Suppressor macrophage treated with lipopolysaccharide for 4 hours (primary cell): ENCODE measurements at places on chromosomes 16 and 17.

- peak; percentile 30 for DNase-seq
These were observed 174.3 kb upstream of the NLRP1 start for GRCh38 chr17:5758651-5759050.

DNA sequence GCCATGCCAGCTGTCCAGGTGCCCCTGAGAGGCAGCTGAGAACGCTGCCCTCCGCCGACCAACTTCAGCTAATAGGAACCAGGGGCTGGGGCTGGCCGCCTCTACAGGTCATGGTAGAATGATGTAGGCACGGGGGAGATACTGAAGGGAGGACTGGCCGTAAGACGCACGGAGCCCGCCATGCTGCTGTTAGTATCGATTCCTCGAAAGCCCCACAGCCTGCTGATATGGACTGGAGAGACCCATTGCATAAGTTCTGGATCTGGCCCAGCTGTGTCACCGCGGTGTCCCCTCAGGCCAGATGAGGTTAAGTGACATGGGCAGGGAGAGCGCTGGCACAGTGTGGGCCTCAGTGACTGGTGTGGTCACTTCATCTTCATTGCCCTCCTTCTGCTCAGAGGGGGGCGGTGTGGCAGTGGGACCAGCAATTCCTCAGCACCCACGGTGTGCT, 75.6 kb downstream of the AMFR start:
- DNase-seq = no peak

DNA sequence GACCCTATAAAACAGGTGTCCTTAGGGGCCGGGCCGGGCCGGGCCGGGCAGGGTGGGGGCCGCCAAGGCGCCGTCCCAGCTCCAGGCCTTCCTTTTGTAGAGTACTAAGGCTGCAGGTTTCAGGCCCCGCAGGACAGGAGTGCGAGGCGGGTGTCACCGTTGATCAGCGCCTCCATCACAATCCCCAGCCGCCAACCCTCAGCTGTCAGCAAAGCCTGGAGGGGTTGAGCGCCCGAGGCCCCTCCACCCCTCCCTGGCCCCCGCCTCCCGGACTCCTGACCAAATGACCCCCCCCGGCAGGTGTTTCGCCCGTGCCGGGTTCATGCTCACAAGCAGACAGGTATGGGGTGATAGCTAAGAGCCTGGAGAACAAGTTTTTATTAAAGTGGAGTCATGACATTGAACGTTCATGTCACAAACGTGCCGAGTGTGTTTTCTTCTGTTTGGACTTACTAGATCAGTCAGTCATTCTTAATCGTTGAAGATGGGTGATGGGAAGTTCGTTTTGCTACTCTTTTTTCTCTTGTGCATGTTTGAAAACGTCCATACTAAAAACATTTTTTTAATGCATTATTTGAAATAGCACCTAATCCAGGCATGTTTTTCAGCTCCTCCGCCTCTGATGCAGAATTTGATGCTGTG, 534 bp downstream of the ARL2BP start:
- DNase-seq = no peak

- no peak for DNase-seq
These were observed 26.1 kb downstream of the QPRT start for GRCh38 chr16:29705030-29705429.

DNA sequence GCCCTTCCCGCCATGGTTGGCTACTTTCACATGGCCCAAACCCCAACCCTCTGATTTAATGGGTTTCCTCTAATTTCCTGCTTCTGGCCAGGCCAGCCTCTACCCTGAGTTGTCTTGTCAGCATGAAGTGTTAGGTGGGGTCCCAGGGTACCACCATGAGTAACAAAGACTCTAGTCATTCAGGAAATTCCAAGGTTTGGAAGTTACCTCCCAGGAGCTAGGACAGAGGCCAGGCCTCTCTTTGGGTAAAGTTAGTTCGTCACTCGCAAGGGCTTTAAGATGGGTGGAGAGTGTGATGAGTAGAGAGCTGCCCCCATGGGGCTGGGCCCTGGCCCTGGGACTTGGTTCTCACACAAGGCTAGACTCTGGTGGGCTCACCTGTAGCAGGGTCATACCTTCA, 54.6 kb downstream of the PLD6 start:
- DNase-seq = peak; percentile 15

DNA sequence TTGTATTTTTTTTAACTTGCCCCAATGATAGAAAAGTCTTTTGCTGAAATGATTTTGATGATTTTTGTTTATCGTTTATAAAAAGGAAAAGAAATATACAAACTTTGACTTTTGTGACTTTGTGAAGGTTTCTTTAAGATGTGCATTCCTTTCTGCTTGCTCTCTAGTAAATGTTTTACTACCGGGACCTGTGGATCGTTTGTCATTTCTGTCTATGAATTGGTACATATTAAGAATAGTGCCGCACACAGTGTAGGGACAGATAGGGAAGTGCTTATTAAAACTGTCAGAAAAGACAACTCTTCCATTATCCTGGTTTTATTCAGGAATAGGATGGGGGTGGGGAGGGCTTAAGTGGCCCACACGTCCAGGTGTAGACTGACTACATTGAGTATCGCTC, 8.1 kb upstream of the PSMC5 start:
- no peak for DNase-seq

- no peak for DNase-seq
These were observed 10.0 kb downstream of the SPATA32 start for GRCh38 chr17:45251931-45252330.

DNA sequence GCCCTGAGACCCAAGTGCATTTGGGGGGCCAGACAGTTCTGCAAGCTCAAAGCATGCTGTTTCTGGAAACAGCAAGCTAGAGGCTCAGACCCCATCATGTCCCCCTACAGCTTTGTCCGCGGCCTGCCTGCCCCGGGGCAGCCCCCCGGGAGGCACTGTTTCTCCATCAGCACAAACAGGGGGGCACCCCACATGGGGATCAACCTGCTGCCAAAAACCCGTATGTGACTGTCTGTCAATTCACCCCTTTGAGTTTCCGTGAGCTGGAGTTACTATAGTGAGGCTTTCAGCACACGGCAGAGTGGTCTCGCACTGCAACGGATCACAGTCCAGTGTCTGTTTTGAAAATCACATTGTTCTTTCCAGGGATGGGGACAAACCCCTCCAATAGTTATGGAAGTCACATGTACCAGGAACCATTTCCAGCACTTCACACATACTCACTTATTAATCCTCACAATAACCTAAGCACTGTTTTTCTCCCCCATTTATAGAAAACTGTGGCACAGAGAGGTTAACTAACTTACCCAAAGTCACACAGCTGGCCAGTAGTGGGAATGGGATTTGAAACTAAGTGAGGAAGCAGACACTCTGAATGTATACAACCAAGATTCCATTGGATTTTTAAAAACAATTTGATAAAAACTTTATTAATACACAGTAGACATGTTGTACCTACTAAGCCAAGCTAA, 269.0 kb downstream of the C16orf95 start:
- no peak for DNase-seq

DNA sequence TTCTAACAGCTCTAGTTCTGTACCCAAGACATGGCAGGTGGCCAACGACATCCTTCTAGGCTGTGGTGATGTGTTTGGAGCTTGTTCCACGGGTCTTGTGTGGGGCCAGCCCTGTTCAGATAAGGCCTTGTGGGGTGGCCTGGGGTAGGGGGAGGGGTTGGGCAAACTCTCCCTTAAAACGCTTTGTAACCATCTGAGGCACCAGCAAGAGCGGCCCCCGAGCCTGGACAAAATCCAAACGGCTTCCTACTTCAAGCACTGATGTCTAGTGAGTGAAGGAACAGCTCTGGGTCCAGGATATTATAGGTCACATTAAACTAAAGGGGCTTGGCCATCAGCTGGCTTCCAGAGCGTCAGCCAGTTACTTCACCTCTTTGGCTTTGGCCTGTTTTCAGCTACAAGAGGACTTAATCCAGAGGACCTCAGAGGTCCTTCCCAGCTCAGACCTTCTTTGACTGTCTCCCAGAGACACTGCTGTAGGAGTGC, 11.9 kb downstream of the SERPINF1 start:
- DNase-seq = no peak

DNA sequence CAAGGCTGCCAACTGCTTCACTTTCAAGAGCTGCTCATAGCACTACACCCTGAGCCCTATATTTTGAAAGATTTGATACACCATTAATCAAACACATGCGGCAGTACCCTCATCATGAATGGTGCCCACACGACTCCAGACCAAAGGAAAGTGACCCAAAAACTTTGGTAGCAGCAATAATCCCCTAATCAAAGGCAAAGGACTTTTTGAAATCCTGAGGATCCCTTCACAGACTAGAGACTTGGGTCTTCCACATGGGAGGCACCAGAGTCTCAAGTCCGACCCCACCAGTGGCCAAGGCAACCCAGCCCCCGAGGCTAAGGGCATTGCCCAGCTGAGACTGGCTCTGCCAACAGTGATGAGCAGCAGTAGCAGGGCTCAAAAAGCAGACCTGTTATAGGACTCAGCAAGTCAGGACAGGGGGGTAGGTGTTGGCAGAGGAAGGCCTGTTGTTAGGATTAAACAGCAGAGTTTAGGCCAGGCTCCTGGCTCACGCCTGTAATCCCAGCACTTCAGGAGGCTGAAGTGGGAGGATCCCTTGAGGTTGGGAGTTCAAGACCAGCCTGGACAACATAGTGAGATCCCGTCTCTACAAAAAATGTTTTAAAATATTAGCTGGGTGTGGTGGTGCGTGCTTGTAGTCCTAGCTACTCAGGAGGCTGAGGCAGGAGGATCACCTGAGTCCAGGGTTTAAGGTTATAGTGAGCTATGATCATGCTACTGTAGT, 3.2 kb downstream of the TRIM25 start:
- DNase-seq = no peak

GRCh38 chr16:86198206-86199118, 299.5 kb downstream of the IRF8 start:
- no peak for DNase-seq

GRCh38 chr16:468068-468821, 42.8 kb downstream of the RAB11FIP3 start:
- no peak for DNase-seq

GRCh38 chr16:86428729-86429517, 81.4 kb upstream of the FOXF1 start:
- DNase-seq = no peak

GRCh38 chr17:80731323-80731722, 186.7 kb downstream of the RPTOR start:
- DNase-seq = no peak

DNA sequence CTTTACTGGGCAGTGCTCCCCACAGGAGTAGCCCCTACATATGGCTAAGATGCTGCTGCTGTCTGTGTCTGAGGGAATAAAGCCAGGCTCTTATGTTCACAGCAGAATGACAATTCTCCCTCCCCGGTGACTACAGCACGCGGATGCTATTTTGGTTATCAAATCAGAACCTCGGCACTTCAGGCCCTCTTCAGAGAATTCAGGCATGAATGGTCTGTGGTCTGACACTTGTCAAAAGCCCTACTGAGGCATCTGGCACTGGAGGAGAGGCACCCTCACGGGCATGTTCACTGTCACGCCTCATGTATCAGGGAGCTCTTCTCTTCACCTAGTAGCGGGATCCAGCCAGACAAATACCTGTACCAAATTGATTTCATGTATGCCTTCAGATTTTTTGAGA, 30.4 kb downstream of the KIAA0513 start:
- no peak for DNase-seq

GRCh38 chr17:66165537-66166123, 26.3 kb downstream of the CEP112 start:
- peak; percentile 56 for DNase-seq

DNA sequence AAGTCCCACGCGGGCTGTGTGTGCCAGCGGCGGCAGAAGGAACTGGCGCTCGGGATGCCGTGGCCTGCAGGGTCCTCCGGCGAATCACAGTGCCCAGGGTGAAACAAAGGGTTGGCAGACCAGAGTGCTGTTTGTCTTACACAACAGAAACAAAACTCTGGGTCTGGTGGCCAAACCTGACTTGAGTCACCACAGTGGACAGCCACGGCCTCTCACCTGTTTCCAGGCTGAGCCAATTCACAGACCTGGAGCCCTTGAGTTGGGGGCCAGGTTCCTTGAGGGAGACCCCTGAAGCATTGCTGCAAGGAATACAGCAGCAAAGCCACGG, 2.1 kb upstream of the CHMP6 start:
- DNase-seq = no peak

GRCh38 chr16:75025761-75026160, 26.9 kb downstream of the ZNRF1 start:
- DNase-seq = no peak

- DNase-seq = peak; percentile 77
These were observed 503.4 kb downstream of the MAF start for GRCh38 chr16:79097166-79097565.

- DNase-seq = peak; percentile 61
These were observed 22.7 kb downstream of the PEMT start for GRCh38 chr17:17568772-17569195.

DNA sequence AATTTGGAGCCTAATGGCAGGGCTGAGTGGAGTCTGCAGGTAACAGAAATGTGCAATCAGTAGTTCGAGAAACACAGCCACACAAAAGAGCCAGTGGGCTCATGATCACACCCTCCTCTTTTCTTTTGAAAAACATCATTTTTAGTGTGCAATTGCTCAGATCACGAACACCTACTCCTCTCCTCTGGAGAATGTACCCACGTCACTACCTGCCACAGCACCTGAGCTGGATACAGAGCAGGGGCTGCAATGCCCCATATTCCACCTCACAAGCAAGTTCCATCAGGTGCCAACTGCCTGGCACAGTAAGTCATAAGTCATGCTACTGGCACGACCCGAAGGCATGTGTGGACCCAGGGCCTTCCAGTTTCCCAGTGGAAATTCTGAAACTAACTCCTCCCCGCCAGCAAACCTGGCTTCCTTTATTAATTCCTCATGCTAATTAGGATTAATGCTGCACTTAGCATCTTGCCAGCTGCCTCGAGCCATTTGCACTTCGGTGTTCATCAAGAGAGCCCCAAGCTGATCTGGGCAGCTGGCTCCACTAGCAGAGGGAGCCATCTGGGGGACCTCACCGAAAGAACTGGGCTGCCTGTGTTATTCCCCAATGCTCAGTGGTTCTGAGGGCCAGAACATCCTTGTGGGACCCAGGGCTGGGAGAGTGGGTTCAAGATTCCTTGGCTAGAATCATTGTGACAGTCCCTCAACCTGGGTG, 2.4 kb downstream of the CACNG4 start:
- DNase-seq = no peak

DNA sequence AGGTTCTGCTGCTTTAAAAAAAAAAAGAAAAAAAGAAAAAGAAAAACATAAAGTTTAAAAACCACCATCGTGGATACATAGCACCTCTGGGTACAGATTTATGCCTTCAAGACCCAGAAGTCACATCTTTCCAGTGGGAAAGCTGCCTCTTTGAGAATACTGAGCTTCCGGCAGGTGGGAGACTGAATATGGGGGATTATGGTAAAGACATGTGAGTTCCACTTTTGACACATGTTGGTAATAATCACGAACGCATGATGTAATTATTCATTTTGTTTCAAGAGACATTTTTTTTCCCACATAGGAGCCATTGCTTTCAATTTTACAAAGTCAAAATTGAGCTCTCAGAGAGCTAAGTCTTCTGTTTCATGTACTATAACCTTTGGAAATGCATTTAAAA, 229.7 kb upstream of the CDH5 start:
- no peak for DNase-seq

GRCh38 chr17:77869041-77869599, 89.4 kb upstream of the TNRC6C start:
- no peak for DNase-seq
